Cerebellar cortex (tissue), 1 donor: ENCODE measurements at places on chromosomes 4 and X.

DNA sequence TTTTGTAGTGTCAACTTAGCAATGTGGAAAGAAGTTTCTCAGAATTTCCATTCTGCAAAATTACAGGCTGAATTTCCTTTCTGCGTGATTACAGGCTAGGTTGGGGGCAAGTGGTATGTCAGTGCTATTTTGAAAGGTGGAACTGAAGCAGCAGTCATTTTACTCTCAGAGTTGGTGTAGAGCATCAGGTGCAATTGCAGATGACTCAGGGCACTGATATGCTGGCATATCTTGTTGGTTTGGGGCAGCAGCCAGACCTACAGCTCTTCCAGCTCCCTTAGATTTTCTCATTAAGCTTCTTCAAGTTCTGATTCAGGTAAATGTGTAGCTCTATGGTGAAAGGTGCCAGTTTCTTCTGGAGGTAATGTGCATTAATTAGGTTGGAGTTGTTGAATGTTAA, 930.7 kb upstream of the PCDH10 start:
- DNase-seq, result no peak

DNA sequence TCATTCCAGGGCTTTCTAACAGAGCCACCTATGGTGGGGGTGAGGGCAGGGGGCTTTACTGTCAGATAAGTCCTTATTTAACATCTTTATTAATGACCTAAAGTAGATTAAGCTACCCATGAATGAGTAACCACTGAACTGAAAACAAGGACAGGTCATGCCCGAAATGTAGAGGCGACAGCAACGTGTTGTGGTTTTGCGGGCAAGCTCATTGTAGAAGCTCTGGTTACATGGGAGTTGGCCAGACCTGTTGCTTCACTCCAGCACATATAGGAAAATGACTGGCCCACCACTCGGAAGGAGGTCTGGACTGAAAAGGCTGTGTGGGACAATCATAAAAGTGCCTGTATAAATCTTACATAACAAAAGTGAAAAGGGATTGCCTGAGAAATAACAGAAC, 109.6 kb upstream of the NDP start:
- DNase-seq, result no peak

DNA sequence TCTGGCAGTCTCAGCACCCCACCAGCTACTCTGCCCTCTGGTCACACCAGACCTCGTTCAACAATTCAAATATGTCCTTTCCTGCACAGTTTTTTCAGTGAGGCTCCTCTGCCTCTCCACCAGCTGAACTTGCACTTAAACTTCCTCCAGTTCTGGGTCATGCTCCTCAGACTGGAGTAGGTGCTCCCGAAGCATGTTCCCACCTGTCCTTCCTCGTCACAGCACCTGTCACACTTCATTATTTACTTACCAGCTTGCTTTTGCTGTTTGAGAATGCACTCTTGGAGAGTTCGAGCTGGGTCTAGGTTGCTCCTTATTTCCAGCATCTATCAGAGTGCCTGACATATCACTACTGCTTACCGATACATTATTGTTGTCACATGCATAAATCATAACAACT, 144.8 kb upstream of the TTC29 start:
- DNase-seq, result no peak

DNA sequence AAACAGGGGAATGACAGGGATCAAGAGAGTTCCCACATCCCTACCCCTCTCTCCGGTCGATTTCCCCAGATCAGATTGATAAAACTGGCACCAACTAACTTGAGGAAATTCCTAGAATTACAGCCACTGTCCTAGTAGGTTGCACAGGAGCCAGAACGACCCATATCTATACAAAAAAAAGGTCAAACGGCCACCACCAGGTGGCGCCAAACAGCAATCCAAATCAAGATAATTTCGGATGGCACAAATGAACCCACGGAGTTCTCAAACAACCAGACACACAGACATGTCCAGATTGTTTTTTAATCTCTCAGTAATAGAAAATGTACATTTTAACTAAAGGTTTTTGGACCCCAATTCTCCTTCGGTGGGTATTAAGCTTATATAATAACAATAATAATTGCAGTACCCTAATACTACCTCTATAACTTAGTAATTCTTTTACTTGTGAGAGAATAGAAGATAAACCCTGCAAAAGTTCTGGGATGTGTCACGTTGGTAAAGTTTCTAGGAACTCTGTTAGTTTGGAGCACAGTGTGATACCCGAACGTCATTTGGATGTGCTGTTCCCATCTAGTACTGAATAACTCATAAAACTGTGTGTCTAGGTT, 212.6 kb downstream of the SPOCK3 start:
- DNase-seq, result peak; percentile 44

GRCh38 chrX:151711154-151711553, 4.7 kb upstream of the FATE1 start:
- no peak for DNase-seq

DNA sequence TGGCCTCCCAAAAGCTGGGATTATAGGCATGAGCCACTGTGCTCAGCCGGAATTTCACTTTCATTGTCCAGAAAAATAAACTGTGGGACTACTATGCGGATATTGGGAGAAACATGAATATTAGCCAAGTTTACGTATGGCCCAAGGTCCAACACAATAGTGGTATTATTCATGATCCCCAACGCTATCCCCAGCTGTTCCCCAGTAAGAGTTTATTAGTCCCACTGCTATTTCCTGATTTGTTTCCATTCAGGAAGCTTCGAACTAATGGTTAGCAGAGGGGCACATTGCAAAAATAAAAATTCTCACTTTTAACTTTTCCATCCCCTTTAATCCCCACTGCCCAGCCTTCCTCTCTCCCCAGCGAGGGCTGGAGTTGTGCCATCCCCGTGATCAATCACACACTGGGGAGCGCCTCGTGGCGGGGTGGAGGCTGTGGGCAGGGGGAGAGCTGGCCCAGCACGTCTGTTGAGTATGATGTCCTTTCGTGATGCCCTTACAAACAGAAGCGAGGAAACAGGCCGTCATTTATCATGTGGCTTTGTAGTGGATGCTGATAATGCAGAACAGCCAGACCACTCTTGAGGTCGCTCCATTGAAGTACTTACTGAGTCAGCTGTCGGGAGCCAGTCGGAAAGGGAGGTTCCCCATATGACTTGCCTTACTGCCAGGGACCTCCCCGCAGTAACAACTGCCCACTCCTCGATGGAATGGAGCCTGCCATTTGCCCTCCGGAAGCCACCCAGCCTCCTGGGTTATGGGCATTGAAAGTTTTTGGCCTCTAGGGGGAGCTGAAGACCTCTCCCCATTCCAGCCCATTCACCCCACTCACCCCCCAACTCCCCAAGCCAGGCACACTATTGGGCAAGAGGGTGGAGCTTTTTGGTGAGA, 117.0 kb downstream of the KDR start:
- no peak for DNase-seq

DNA sequence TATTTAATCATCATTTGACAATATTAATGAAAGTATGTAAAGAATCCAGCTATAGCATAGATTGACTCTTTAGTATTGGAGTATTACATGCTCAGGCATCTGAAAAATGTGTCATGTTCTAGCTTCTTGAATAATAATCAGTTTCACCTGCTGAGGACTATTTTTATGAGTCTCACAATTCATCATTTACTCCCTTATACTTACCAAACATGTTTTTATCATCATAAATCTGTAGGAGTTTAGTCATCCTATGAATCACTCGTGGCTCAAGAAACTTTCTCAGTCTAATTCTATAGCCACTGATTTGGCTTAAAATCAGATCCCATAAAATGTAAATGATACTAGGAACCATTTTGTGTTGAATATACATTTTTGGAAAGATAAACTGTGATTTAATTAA, 1616.1 kb downstream of the C4orf33 start:
- DNase-seq, result no peak
